Fibroblast of skin of scalp (primary cell): ENCODE measurements at places on chromosomes 4 and X.

DNA sequence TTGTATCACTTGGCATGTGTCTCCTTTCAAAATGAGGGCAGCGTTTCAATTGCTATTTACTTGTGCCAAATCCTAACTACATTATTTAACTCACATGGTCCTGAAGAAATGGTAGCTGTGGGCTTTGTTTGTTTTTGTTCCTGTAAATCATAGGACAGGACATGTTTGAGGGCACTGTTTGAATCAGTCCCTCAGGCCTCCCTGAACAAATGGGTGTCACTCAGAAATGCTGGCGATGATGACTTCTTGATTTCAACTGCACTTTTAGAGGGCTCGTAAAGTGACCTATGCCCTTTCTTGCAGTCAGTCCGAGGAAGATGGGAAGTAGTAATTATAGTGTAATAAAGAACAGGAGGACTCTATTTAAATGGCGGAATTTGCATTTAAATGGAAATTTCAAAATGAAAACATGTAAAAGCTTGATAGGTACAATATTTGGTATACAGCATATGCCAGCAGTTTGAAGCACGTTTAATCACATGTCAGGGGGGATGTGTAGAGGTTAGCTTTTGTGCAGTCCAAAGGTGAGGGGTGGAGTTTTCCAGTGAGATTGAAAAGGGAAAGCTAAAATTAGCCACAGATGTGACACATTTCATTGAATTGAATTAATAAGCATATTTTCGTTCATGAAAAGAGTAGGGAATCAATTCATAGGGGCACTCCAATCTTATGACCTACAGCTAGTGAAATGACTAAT is 1958.7 kb upstream of the IGFBP7 start:
- no peak for DNase-seq

GRCh38 chr4:3311095-3311372 is 18.2 kb downstream of the RGS12 start:
- no peak for DNase-seq

DNA sequence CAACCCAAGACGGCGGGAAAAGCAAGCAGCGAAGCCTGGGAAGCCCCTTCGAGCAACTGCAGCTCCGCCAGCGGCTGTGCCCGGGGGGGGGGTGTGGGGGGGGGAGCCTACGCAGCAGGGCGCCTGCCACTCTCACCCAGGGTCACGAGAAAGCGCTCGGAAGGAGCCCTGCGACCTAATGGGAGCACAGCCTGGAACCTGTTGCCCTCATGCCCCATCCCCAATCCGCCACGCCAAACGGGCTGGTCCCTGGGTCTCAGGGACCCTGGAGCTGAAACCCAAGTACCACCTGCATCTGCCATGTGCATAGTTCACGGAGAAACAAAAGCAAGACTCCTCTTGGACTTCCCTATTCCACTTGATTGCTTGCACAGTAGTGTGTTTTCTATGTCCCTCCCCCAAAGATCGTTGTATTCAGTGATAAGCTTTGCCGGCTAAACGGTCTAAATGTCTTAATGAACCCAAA is 359 bp upstream of the GAB3 start:
- DNase-seq, result no peak

DNA sequence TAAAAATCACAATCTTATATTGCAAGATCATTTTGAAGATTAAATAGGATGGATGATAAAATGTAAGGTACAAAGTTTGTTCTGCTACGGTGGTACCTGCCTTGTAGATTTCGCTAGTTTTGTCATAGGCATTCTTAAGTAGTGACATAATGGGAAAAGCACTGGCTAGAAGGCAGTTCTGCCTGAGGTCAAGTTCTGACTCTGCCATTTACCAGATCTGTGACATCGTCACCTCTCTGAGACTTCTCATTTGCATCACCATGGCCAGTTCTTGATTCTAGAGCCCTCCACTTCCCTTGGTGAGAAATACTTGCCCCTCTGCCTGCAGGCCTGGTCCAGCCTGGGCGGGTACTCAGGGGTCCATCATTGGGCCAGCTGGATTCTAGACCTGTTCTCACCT is 85.2 kb downstream of the HS3ST1 start:
- DNase-seq, result no peak

DNA sequence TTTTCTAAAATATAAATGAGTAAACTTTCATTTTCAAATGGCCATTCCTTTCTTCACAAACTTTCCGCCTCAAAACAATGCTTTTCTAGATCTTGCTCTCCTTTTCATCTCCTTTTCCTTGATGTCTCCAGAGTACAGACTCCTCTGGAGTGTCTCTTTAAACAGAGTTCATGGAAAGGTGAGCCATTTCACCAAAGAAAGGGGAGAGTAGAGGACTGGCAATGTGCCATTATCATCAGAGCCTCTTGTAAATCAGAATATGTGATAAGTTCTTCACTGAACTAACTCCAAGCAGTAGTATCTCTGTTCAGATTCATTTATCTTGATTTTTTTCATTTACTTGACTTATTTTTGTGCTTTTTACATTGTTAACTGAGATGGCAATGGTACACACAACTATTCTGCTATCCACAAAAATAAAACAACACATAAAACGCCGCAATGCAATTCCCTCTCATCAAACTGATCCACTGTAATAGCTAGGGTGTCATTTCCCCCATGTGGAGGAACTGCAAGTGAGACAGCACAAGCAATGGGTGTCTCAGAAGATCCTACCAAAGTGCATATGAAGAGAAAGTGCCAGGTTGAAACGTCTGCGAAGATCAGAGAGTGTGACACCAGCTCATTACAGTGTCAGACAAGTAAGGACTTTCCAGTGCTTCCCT is 125.4 kb downstream of the RASL11B start:
- no peak for DNase-seq

DNA sequence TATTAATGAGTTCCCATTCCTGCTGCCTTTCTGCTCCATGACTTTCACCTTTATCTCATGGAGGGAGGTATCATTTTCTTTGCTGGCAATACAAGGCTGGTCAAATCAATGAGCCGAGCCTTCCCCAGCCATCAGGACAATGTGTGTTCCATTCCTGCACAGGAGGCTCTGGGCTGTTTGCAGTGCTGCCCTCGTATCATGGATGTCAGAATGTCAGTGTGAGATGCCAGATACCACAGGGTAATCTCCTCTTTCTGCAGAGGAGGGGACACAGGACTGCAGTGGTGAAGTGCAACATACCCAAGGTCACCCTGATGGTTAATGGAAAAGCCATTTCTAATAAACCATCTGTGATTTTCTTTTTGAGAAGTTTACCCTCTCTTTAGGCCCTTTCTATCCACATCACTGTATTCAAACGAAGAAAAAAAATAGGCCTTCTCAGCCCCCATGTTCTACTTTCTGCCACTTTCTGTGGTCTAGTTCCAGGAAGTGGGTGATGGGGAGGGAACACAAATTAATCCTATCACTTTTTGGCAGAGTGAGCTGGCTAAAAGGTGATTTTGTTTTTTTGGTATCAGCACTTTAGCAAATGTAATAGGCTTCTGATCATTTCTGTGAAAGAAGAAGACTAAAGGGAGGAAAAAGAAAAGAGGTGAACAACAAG is 490.2 kb upstream of the BOD1L1 start:
- DNase-seq, result no peak
